H1 (cell line): ENCODE measurements at places on chromosomes 11 and 22. TPM values are rescaled to one million over a fixed set of nuclear protein-coding genes. Genes with fewer than 3 reads are reported as not detected.

DNA sequence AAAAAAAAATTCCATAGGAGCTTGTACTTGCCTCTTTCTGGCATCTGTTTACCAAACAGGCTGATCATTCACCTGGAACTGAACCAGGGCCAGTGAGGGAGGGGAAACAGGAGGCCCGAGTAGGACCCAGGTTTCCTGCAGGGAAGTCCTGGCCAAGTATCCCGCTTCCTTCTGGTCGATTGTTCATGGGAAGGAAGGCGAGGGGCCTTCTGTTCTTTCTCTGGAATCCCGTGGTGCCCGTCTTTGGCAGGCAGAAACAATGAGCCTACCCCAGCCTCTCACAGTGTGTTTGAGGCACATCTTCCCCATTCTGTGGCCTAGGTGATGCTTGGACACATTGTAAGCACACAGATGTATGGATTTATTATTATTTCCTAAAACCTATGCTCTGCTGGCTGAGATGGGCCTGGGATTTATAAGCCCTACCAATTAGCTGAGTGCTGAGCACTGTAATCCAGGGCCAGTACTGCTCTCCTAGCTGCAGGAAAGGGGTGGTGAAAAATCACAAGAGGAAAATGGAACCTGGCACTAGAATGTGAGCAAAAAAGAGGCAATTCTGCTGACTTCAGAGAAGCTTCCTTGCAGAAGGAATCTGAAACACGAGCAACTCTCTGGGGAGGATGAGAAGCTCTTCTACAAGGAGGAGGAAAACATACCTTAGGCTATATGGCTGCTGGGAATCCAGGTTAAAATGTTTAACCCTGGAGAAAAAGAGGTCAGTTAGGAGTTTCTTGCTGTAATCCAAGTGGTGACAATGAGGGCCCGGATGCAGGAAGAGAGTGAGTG is 53.5 kb downstream of the PRR5L start:
- H3K4me1 ChIP-seq, result peaks cover 5% of the 10 kb centered on the region; the same call in 1 of the 2 replicates
- DNase-seq, result no peak
- H3K27ac ChIP-seq, result no peak overlapping the region
- no peaks in the 10 kb centered on the region for H3K27me3 ChIP-seq

Gene MIAT
- 33.8 and 36.0 TPM in 2 replicates for total RNA-seq

GRCh38 chr22:20258584-20259326 is 9.4 kb downstream of the RTN4R start:
- H3K27ac ChIP-seq, result no peak overlapping the region
- no peak overlapping the region for H3K4me3 ChIP-seq
- no peak for DNase-seq

- no peak for DNase-seq
- no peak overlapping the region for H3K4me3 ChIP-seq
- peaks cover 9% of the 10 kb centered on the region for H3K4me1 ChIP-seq
- no peak overlapping the region for H3K27ac ChIP-seq
- no peaks in the 10 kb centered on the region for H3K27me3 ChIP-seq
- no peaks in the 10 kb centered on the region for H3K36me3 ChIP-seq
Measured at GRCh38 chr11:12318791-12319438, 58.5 kb upstream of the PARVA start.

GRCh38 chr11:132631989-132632388 is 900.3 kb downstream of the OPCML start:
- no peaks in the 10 kb centered on the region for H3K27me3 ChIP-seq
- no peak overlapping the region for H3K27ac ChIP-seq
- H3K36me3 ChIP-seq, result no peaks in the 10 kb centered on the region
- no peak for DNase-seq
- no peaks in the 10 kb centered on the region for H3K4me1 ChIP-seq

Gene STIP1
- total RNA-seq, result 316 and 329 TPM in 2 replicates

Gene CD3D
- total RNA-seq, result not detected in 2 replicates

Gene FAM227A
- 3.8 and 3.9 TPM in 2 replicates for total RNA-seq

Gene SBF1
- 68.4 and 71.5 TPM in 2 replicates for total RNA-seq

Gene KCNK4
- total RNA-seq, result 0.19 TPM in 1 of 2 replicates, not detected in the other

- H3K27ac ChIP-seq, result no peak overlapping the region
- no peaks in the 10 kb centered on the region for H3K36me3 ChIP-seq
- H3K27me3 ChIP-seq, result peaks cover 13% of the 10 kb centered on the region
- no peak overlapping the region for H3K4me3 ChIP-seq
Measured at GRCh38 chr11:92964471-92964870, 5.0 kb upstream of the MTNR1B start.

GRCh38 chr22:42691440-42691839 is 29.2 kb downstream of the A4GALT start:
- no peaks in the 10 kb centered on the region for H3K27me3 ChIP-seq
- no peaks in the 10 kb centered on the region for H3K4me1 ChIP-seq
- DNase-seq, result no peak
- H3K4me3 ChIP-seq, result no peak overlapping the region
- H3K36me3 ChIP-seq, result no peaks in the 10 kb centered on the region

DNA sequence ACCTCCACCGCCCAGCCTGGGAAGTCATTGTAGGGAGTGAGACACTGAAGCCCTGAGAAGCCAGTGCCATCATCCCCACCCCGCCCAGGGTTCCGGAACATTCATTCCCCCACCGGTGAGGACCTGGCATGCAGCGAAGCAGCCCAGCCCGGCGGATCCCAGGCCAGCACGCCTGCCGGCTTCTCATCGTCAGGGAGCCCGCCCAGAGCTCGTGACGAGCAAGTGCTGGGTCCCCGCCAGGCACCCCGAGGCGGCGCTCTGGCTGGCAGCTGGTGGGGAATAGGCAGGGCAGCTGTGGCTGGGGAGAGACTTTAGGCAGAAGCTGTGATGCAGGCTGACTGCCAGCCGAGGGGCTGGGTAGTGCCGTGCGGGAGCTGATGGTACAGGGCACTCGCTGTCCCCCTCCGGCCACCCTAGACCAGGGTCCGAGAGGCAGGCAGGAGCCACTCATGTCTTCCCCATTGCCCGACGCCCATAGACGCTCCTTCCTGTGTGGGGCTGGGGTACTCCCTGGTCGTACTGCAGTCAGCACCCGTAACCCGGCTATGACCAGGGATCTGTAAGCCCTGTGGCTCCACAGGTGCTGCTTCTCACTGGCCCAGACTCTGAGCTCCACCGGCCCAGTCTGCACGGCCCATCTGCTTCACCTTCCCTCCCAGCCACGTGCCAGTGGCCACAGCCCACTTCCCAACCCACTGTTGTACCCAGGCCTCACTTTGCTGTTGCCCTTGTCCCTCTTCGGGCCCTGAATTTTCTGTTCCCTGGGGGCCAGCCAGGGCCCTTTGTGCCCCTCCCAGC is 24.5 kb upstream of the CABP7 start:
- DNase-seq, result no peak
- H3K4me3 ChIP-seq, result no peak overlapping the region
- H3K27ac ChIP-seq, result no peak overlapping the region
- H3K4me1 ChIP-seq, result peaks cover 27% of the 10 kb centered on the region
- H3K27me3 ChIP-seq, result no peaks in the 10 kb centered on the region; the same call in 1 of the 2 replicates
- H3K36me3 ChIP-seq, result no peaks in the 10 kb centered on the region

Gene ACCSL
- not detected in 2 replicates for total RNA-seq

GRCh38 chr22:43948836-43949406 is 6.3 kb upstream of the SAMM50 start:
- peaks cover 11% of the 10 kb centered on the region for H3K36me3 ChIP-seq
- no peaks in the 10 kb centered on the region for H3K4me1 ChIP-seq
- DNase-seq, result no peak

DNA sequence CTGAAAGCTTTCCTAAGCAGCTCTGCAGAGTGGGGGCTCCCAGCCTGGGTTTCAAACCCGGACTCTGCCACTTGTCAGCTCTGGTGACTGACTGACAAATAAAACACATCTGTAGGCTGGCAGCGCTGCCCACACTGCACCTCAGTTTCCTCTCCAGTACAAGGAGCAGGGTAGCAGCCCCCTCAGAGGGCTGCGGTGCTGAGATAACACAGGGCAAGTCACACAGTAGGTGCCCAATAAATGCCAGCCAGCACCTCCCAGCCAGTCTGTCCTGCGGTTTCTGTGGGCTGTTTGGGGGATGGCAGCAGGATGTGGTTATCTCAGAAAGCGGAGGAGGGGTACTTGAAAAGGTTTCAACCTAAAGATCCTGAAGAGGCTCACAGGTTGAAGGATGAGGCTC is 1.5 kb downstream of the SYT12 start:
- no peaks in the 10 kb centered on the region for H3K36me3 ChIP-seq
- H3K27ac ChIP-seq, result no peak overlapping the region
- peaks cover 37% of the 10 kb centered on the region for H3K27me3 ChIP-seq
- no peak for DNase-seq

- no peaks in the 10 kb centered on the region for H3K4me1 ChIP-seq
- H3K27me3 ChIP-seq, result no peaks in the 10 kb centered on the region
- no peaks in the 10 kb centered on the region for H3K36me3 ChIP-seq
- H3K4me3 ChIP-seq, result no peak overlapping the region
Measured at GRCh38 chr11:75142714-75143419, 8.0 kb upstream of the SLCO2B1 start.

GRCh38 chr11:2419638-2420501 is 19.3 kb downstream of the TSSC4 start:
- H3K36me3 ChIP-seq, result no peaks in the 10 kb centered on the region

GRCh38 chr22:23904573-23905254 is 10.5 kb downstream of the MIF start:
- no peak for DNase-seq
- H3K4me3 ChIP-seq, result no peak overlapping the region
- H3K27ac ChIP-seq, result no peak overlapping the region
- H3K27me3 ChIP-seq, result 0 out of 2 replicates have a peak, but pooled peaks cover 3% of the 10 kb centered on the region
- peaks cover 8% of the 10 kb centered on the region for H3K4me1 ChIP-seq
- no peaks in the 10 kb centered on the region for H3K36me3 ChIP-seq

DNA sequence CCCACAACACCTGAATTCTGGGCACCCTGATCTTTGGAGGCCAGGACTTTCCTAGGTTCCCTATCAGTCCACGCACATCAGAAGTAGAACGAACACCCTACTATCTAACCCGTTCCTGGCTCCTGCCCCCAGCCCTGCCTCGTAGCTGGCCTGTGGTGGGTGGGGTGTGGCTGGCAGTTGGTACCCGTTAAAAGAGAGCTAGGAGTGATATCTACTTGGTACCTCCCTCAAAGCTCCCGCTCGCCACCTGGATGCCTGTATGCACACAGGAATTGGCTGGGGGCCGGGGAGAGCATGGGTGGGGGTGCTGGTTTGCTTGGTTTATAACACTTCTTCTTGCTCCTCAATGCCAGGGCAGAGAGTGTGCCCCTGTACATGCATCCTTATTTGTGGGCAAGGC is 14.0 kb upstream of the NECTIN1 start:
- H3K27ac ChIP-seq, result no peak overlapping the region
- H3K4me1 ChIP-seq, result peaks cover 4% of the 10 kb centered on the region
- peak overlapping the region; percentile 51; the same call in 1 of the 2 replicates for H3K4me3 ChIP-seq

DNA sequence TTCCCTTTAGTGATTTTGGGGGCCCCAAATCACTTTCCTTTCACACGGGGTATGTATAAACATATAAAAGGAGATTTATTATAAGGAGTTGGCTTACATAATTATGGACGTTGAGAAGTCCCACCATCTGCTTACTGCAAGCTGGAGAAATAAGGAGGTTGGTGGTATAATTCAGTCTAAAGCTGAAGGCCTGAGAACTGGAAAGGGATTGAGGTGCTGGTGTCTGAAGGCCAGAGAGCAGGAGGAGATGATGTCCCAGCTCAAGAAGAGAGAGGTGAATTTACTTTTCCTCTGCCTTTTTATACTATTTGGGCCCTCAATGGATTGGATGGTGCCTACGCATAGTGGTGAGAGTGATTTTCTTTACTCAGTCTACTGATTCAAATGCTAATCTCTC is 1.3 kb upstream of the ZNF202 start:
- peaks cover 23% of the 10 kb centered on the region for H3K36me3 ChIP-seq
- H3K27me3 ChIP-seq, result no peaks in the 10 kb centered on the region
- peak overlapping the region; percentile 84 for H3K4me3 ChIP-seq
- H3K4me1 ChIP-seq, result peaks cover 13% of the 10 kb centered on the region
- peak overlapping the region; percentile 77; the same call in 1 of the 2 replicates for H3K27ac ChIP-seq

DNA sequence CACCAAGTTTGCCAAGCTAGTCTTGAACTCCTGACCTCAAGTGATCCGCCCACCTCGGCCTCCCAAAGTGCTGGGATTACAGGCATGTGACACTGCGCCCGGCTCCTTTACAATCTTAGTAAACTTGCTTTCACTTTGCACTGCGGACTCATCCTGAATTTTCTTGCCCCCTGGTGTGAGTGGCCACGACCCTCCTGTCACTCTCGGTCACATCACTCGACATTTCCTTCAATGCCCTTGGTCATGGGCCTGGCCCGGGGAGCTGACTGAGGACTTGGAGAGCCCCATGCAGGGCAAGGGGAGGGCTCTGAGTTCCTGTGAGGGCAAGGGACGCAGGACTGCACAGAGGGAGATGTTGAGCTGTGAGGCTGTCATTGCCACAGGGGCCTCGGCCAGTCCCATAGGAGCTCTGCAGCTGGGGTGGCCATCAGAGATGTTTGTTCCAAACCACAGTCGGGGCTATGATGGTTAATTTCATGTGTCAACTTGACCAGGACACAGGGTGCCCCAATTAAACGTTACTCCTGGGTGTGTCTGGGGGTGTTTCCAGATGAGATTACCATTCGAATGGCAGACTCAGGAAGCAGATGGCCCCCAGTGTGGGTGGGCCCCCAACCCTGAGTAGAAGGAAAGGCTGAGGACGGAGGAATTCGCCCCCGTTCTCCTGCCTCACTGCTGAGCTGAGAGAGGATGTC is 21.2 kb downstream of the A4GALT start:
- no peak overlapping the region for H3K27ac ChIP-seq
- no peak overlapping the region for H3K4me3 ChIP-seq
- DNase-seq, result no peak
- H3K4me1 ChIP-seq, result peaks cover 15% of the 10 kb centered on the region
- H3K36me3 ChIP-seq, result no peaks in the 10 kb centered on the region

Gene ASPHD2
- total RNA-seq, result 11.0 and 11.1 TPM in 2 replicates

- peak; percentile 57 for DNase-seq
- no peak overlapping the region for H3K4me3 ChIP-seq
- no peaks in the 10 kb centered on the region for H3K4me1 ChIP-seq
Measured at GRCh38 chr11:72848846-72849466, 34.7 kb downstream of the ATG16L2 start.

DNA sequence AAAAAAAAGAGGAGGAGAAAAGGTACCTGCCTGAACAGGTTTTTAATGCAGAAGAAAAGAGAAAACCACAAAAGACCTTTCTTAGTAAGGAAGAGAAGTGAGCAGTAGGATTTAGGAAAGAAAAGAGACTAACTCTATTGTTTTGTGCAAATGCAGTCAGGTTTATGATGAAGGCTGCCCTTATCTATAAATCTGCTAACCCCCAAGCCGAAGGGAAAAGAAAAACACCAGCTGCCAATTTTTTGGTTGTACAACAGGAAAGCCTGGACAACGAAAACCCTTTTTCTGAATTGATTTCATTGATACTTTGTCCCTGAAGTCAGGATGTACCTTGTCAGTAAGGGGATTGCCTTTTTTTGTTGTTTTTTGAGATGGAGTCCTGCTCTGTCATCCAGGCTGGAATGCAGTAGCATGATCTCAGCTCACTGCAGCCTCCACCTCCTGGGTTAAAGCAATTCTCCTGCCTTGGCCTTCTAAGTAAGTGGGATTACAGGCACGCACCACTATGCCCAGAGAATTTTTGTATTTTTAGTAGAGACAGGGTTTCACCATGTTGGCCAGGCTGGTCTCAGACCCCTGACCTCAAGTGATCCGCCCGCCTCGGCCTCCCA is 21.2 kb downstream of the POLD4 start:
- no peaks in the 10 kb centered on the region for H3K27me3 ChIP-seq
- no peak for DNase-seq
- no peaks in the 10 kb centered on the region for H3K4me1 ChIP-seq
- H3K36me3 ChIP-seq, result no peaks in the 10 kb centered on the region
- no peak overlapping the region for H3K4me3 ChIP-seq
